Cortex of kidney (tissue), 1 donor: ENCODE measurements at places on chromosomes 11 and 22.

- no peak for DNase-seq
Observed at GRCh38 chr22:40654522-40655167, 18.1 kb upstream of the MRTFA start.

- no peak for DNase-seq
Observed at GRCh38 chr22:44431256-44431655, 66.8 kb downstream of the RTL6 start.

- DNase-seq: no peak
Observed at GRCh38 chr22:48496987-48497650, 1330.6 kb downstream of the BRD1 start.

DNA sequence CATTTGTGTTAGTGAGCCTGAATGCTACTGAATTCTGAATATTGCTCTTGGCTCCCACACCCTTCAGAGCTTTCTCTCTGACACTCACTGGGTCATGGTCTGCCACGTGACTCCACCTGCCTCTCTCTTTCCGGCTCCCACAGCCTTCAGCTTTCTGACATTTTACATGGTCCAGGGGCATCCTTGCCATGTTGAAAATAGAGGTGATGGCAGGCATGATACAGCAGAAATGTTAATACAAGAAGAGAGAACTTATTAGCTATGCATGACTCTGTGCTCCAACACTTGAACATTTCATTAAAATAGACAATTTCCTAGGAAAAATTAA lies 90.3 kb upstream of the CLDN5 start:
- DNase-seq: no peak

DNA sequence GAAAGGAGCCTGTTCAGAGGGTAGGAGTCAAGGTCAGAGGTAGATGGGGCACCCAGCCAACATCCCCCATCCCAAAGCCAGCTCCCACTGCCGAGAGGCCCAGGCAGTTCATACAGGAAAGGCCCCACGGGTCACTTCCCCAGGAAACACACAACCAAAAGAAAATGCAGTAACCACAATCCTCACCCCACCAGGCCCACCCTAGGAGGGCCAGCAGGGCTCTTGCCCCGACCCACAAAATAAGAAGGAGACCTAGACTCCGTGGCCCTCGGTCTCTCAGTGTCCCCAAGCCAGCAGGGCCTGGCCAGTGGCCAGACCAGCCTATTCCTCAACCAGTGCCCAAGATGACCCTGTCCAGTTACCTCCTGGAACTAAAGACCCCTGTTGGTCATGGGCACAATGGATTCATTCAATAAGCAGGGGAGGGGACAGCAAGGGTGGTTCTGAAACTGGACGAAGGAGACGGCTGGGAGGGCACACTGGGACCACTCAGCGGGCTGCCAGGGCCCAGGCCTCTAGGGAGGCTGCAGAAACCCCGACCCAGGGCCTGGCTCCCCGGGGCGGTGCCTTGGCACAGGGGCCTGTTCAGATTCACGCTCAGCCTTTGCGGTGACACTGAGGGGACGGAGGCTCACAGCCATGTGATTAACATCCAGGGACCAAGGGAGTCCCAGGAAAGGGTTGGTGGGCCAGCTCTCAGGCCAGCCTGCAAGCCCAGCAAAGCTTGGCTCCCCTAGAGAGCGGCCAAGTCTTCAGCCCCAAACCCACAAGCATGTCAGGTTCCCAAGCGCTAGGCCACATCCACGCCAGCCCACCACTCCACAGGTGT lies 5.5 kb downstream of the RAB3IL1 start:
- DNase-seq: no peak

DNA sequence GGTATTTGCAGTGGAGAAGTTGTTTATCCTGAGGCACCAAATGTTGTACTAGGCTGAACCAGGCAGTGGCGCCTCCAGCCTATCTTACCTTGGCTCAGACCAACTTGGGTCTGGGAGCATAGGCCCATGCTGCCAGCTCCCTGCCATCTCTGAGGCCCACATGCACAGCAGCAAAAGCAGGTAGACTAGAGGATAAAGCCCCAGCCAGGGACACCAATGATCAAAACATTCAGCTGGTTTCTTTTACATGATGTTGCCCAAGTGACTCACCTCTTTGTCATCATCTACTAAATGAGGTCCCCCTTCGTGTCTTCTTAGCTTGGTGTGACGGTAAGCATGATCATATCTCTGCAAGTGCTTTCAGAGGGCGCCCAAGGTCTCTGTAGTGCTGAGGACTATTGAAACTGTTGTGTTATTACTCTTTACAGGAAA lies 112.1 kb upstream of the DRD2 start:
- no peak for DNase-seq

DNA sequence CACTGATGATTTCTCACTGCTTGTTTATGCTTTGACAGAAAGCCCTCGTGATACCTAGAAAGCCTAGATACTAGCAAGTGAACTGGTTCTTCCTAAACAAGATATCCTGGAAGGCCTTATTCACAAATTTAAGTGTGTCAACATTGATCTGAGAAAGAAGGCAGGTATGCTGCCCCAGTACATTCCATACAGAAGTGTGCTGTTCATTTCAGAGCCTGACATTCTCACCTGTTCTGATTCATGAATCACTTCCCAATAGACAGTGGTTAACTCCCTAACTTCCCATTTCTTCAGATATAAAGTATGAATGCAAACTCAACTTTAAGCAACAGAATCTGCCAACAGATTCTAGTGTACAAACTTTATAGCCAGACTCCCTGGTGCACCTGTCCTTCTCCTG lies 15.5 kb upstream of the RASSF10 start:
- no peak for DNase-seq

- DNase-seq: no peak
Observed at GRCh38 chr11:112588252-112588694, 327.6 kb upstream of the PLET1 start.

- DNase-seq: no peak
Observed at GRCh38 chr11:34174412-34175041, 69.1 kb downstream of the NAT10 start.

GRCh38 chr22:41908411-41909309 lies 6.2 kb downstream of the SHISA8 start:
- DNase-seq: no peak

- DNase-seq: no peak
Observed at GRCh38 chr22:35888181-35888870, 140.3 kb downstream of the RBFOX2 start.

- no peak for DNase-seq
Observed at GRCh38 chr11:129950101-129951091, 52.2 kb downstream of the PRDM10 start.

DNA sequence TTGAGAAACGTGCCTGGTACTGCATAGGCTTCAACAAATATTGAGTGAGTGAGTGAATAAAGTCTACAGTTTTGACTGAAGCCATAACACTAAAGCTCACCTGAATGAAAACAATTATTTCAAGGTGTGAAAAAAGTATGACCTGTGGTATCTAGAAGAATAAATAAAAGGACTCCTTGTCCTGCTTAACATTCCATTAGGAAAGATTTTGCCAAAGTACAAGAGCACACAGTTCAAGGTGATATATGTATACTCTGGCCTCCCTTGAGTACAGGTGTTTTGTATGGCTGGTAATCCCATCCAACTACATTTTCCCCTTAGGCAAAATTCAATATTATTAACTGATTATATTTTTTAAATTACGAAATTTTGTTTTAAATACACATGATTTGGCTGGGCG lies 1.8 kb upstream of the CREBZF start:
- no peak for DNase-seq

GRCh38 chr22:50027639-50028537 lies 15.3 kb upstream of the IL17REL start:
- DNase-seq: no peak

DNA sequence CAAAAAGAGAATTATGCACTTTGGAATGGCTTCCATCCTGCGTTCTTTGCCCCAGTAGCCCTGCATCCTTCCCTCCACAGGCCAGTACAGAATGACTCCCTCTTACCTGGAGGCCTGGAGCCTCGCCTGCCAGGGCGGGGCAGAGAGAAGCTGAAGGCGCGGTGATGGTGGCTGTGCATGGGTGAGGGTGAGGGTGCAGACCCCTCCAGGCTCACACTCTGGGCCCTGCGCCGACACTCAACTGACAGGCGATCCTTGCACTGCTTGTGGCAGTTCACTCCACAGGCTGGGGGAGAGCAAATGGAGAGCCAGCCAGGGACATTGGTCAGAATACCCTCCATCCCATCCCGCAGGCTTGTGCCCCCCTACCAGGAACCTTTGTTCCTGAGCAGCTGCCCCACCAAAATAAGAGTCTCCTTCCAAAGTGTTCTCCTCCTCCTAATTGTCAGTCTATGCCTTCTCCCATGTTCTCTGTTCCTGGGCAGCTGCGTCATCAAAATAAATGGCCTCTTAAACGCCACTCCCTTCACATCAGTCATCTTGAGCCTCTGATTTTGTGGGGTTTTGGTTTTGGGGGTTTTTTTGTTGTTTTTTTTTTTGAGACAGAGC lies 5.9 kb upstream of the NRXN2 start:
- no peak for DNase-seq

DNA sequence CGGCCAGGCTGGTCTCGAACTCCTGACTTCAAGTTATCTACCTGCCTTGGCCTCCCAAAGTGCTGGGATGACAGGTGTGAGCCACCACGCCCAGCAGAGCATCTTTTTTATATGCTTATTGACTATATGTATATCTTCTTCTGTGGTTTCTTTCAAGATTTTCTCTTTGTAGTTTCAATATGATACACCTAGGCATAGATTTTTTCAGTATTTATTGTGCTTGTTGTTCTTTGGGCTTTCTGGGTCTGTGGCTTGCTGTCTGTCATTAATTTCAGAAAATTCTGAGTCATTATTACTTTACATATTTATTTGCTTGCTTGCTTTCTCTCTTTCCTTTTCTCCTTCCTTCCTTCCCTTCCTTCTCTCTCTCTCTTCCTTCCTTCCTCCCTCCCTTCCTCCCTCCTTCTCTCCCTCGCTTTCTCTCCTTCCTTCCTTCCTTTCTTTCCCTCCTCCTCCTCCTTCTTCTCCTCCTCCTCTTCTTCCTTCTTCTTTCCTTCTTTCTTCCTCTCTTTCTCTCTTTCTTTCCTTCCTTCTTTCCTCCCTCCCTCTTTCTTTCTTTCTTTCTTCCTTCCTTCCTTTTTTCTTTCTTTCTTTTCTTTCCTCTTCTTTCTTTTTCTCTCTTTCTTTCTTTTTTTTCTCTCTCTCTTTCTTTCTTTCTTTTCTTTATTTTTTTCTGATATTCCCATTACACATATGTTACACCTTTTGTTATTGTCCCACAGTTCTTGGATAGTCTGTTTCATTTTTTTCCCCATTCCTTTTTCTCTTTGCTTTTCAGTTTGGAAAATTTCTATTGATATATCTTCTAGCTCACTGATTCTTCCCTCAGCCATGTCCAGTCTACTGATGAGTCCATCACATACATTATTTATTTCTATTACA lies 10.9 kb upstream of the DCHS1 start:
- no peak for DNase-seq

DNA sequence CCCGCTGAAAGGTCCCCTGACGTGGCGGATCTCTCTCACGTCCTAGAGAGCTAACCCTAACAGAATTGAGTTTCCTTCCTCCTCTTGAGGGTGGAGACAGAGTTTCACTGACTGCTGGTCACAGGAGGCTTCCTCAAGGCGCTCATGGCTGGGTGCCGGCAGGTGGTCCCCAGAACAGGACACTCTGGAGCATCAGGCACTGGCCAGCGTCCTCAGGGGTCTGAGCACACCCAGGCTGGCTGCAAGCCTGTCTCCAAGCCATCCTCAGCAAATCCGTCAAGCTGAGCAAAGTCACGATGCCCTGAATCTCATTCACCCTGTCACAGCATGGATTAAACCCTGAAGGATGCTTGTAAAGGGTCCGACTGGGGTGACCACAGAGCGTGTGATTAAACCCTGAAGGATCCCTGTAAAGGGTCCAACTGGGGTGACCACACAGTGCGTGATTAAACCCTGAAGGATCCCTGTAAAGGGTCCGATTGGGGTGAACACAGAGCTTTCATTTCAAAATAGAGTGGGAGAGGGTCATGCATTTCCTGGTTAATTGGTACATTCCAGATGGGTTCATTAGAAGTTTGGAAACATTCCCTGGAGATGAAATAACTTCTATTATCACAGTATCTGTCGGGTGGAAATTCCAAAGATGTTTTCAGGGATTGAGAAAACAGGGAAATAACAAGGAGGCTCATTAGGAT lies 473.0 kb downstream of the BRD1 start:
- no peak for DNase-seq

DNA sequence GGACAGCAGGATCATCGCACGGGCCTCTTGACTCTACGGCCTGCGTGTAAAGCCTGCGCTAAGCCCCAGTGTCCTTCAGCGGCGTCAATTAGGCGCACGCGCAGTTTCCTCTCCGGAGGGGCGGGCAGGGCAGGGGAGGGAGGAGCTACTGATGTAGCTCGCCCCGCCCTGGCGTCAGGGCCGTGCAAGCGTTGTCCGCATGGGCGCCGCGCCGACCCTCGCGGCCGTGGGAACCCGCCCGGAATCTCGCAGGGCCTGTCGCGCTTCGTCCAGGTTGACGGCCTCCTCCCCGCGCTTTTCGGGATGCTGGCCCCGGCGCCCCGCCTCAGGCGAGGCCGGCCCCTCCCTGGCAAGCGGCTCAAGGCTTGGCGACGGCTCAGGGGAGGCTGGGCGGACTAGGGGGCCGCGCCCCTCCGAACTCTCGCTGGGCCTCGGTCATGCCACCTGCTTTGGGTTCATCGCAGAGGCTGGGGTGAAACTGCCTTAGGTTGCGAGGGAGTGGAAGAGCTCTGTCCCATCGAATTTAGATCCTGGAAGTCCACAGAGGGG lies 61.1 kb downstream of the ST3GAL4 start:
- no peak for DNase-seq

DNA sequence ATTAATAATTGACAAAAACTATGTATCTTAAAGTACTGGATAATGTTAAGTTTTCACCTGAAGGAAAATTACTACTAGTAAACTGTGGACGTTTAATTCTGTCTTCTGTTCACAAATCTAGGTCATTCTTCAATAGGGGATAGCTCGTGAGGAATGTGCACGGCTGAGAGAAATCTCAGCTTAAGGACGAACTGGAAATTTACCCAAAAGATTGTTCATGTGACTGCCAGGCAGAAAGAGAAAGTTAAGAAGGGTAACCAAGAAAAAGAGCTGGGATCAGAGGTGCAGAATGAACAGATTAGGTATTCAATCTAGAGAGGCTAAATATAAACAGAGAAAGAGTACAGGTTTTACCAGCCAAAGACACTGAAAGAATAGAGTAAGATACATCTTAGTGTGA lies 245.3 kb downstream of the CASP12 start:
- DNase-seq: no peak

DNA sequence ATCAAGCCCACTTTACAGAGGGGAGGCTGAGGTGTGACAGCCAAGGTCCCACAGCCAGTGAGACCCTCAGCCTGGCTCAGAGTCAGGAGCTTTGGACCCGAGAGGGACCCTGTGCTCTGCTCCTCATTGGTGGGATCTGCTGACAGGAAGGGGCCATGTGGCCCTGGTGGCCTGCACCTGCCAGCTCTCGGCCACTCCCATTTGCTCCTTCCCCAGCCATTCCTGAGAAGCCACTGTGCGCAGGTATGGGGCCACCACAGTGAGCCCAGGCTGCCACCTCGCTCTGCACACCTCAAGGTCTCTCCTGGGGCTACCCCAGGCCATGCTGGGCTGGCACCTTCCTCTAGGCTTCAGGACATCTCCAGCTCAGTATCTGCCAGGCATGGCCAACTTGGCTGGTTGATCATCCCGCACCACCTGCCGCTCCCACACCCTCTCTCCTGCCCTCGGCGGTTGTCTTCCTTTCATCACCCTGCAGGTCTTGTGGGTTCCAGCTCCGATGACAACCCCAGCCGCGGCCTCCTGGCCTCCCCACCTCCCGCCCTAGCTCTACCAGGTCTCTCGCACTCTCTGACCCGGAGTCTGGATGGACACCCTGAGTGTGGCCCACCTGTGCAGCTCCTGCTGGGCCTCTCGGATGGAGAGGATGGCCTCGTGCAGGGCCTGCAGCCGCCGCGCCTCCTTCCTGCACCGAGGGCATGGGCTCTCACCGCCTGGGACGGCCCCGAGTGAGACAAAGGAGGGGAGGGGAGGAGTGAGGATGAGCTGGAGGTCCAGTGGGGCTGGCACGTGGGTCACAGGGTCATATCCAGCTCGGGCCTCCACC lies 32.2 kb upstream of the CARS1 start:
- no peak for DNase-seq
